ENCODE measurements at places on chromosomes 11 and 22.

DNA sequence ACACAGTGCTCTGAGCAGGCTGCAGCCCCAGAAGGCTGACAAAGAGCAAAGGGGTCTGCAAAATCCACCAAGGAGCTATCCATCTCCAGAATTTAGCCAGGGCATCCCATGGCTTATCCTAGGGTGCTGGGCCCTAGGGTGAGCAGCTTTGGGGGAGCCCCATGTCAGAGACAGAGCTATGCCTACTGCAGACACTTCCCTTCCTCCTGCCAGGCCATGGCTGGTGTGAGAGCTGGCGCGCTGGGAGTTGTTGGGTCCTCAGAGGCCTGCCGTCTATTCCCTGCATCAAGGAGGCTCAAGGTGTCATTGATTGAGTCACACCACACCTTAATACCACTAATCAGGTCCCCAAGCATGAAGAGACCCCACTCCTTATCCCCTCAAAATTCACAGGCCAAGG is 85.3 kb upstream of the TP53I11 start:
- DNase-seq, result no peak

DNA sequence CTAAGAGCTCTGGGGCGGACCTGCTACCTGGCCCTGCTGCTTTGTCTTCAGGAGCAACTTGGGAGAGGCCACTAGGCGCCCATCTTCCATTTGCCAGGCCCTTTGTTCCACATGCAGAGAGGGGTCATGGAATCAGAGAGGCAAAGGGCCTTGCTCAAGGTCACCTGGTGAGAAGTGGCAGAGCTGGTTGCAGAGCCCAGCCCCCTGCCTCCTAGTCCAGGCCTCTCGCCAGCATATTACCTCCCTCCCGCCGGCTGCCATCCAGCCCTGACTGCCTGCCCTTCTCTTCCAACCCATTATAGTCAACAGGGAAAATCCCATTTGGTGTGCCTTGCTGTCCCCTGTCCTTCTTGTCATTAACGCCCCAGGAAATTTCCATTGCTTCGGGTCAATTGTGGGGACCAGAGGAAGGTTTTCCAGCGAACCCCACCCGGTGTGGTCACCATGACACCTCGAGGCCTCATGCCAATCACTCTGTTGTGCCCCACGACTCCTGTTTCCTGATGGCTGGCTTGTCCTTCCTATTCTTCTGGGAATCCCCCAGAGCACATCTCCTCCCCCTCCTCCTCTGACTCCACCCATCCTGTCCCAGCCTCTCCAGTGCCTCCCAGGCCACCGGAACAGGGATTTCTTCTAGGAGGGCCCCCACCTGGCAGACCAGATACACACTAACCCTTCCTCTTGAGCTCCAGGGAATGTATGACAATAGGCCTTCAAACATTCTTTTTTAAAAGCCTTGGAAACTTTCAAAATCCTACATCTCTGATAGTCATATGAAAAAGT is 77.0 kb downstream of the NECTIN1 start:
- peak; percentile 22 for DNase-seq

DNA sequence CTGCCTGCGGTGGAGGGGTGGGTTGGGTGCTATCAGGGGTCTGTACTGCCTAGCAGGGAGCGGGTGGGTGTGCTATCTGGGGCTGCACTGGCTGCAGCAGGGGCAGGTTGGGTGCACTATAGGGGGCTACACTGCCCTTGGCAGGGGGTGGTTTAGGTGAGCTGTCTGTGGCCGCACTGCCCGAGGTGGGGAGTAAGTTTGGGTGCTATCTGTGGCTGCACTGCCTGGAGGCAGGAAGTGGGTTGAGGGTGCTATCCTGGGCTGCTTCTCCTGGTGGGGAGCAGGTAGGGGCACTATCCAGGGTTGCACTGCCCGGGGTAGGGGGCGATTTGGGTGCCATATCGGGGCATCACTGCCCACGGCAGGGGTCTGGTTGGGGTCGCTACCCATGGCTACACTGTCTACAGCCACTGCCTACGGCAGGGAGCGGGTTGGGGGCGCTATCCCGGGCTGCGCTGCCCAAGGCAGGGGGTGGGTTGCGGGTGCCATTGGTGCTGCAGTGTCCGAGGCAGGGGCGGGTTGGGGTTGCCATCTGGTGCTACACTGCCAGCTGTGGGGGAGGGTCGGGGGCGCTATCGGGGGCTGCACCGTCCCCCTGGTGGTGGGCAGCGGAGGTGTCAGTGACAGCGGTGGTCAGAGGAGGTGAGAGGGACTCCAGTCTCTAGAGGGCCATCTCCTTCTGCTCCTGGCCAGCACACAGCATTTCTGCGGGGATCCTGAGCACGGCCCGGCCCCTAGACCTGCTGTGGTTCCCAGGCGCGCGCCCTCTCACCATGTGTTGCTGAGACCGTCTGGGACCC is 1.3 kb upstream of the RFPL2 start:
- DNase-seq, result peak; percentile 68

DNA sequence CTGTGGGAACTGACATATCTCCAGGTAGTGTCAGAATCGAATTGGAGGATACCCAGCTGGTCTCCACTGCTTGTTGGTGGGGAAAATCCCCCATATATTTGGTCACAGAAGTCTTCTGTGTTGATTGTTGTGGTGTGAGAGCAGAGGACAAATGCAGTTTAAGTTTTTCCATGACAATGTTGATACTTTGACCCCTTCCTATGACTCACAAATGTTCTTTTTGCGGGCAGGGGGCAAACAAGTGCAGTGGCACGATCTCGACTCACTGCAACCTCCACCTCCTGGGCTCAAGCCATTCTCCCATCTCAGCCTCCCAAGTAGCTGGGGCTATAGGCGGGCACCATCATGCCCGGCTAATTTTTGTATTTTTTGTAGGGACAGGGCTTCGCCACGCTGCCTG is 7.4 kb upstream of the PATL1 start:
- DNase-seq, result no peak

DNA sequence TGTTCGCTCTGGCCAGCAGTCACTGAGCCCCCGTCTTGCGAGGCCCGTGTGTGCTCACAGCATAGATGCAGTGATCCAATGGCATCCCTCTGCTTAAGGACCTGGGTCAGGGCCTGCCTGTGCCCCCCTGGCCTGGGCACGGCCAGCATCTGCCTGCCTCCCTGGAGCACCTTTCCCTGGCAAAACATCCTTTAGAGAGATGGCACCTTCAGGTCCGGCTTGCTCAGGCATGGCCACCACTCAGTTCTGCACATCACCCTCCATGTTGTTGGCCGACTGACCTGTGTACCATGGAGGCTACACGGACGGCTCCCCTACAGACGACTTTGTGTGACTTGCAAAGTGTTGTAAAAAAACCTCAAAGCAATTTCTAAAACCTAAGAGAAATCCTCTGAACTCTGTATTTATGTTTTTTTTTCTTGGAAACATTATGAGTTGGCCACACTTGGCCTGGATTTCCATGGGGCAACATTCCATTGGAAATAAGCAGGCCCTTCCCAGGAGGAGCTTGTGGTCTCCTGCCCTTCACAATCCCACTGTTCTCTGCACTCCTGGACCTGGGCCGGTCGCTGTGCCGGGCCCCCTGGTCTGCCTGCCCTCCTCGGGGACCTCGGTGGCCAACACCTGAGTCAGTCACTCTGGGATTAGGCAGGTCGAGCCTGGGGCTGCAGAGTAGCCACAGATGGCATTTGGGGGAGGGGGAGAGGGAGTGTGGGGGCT is 592.4 kb downstream of the TBC1D22A start:
- DNase-seq, result no peak

GRCh38 chr22:49333206-49333605 is 494.5 kb downstream of the BRD1 start:
- no peak for DNase-seq

DNA sequence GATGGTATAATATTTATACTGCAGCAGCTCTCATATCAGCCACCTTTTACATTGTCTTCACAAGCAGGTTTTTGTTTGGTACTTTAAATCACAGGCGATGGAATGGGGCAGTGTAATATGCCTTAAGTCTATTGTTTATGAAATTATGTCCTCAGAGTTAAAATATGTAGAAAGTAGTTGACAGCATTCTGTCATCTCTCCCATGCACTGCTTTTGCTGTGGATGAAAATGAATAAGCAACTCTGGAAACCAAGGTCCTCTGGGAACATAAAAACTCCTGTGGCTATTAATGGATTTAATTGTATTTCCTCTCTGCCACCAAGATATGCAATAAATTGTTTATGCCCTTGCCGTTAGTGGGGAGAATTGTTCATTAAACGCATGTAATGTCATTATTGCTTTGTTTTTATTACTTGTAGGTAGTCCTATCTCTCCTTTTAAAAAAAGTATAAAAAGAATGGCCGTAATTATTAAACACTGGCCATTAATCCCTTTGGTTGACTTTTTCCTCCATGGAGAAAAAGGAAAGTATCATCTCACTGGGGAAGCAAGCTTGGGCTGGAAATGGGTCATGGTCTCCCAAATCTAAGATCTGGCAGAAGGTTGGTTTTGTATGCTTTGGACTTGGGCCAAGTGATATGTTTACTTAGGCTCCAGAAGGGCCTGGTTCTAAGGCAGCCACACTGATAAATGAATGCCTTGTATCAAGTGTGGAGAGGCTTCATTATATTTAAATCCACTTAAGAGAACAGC is 13.1 kb downstream of the PACS1 start:
- DNase-seq, result no peak

GRCh38 chr11:8886322-8886721 is 24.7 kb upstream of the AKIP1 start:
- no peak for DNase-seq

GRCh38 chr22:30694640-30695350 is at the start of gene OSBP2:
Gene OSBP2, plus strand, starts transcription at chr22:30694874. Its CDS starts 36 bp downstream, at chr22:30694910.
- DNase-seq, result peak; percentile 56

DNA sequence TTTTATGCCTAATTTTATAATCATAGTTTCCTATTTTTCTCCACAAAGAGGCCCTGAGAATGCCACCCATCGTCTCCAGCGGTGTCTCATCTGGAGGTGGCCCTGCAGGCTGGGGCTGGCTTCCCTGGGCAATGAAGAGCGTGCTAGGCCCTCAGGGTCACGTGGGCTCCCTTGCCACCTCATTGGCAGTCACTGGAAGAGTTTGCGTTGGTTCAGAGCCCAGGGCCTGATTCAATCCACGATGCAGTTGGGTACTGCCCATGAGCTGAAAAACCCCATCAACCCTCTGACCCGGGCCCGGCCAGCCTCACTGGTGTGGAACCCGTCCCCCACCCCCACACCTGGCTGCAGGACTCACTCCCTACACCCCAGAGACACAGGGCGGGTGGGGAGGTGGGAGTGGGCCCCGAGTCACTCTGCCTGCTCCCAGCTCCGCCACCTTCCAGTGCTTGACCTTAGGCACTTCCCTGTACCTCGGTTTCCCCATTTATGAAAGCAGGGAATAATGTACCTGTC is 43.4 kb upstream of the A4GALT start:
- no peak for DNase-seq

DNA sequence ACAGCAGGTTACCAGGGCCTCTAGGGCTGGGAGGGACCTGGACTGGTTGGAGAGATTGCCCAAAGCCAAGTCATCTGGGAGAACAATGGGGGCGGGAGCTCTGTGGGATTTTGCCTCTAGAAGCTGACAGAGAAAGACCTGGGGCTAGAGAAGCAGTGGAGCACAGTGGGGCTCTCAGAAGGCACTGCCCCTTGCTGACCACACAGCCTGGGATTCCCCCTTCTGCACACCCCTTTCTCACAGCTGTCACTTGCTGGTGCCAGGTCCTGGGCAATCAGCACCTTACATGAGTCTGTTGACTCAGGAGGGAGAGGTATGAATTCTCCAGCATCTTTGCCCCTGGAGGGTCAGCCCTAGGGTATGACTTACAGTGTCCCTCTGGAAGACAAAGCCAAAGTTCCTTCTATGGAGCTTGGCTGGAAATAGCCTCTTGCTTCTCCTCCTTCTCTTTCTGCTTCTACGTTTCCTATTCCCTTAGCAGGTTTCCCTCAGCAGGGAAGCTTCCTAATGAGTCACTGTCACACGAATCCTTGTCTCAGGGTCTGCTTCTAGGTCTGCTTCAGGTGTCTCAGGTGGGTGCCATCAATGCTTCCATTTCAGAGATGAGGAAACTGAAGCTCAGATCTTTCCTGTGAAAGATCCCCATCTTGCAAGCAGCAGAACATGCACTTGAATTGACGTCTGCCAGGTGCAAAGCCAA is 27.0 kb downstream of the GDPD5 start:
- DNase-seq, result no peak

DNA sequence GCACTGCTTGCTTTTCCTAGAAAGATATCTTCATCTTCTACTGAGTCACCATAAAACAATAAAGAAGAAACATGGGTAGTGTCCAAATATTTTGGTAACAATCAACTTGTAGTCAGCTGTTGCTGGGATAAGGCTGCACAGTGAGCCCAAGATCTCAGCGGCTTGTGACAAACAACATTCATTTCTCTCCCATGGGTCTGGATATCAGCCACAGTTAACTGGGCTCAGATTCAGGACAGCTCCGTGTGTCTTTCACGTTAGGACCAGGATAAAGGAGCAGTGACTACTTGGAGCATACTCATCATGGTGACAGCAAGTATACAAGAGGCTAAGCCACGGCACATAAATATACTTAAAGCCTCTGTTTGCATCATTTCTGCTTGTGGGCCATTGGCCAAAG is 27.9 kb upstream of the GRK3 start:
- DNase-seq, result no peak

GRCh38 chr11:120759046-120759445 is 247.5 kb downstream of the GRIK4 start:
- no peak for DNase-seq

DNA sequence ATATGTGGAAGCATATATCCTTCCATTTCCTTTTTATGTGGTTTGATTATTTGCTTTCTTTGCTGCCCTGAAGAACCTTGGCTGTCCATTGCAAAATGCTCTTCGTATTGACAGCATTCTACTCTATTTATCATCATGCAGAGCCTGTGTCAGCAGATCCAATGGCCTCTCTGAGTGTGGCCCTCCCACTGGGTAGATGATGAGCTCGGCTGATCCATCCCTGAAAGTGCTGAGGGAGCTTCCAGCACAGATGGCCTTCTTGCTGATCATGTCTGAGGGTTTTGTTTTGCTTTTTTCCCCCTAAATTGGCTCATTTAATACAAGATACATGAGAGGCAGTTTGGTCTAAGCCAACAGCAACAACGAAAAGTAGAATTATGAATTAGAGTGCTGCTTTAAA is 181.0 kb downstream of the GRIA4 start:
- peak; percentile 16 for DNase-seq

- DNase-seq, result no peak
Observed at GRCh38 chr22:39220890-39221850, 23.6 kb downstream of the PDGFB start.

GRCh38 chr22:20086101-20086599 is 6.1 kb downstream of the DGCR8 start:
- DNase-seq, result no peak

DNA sequence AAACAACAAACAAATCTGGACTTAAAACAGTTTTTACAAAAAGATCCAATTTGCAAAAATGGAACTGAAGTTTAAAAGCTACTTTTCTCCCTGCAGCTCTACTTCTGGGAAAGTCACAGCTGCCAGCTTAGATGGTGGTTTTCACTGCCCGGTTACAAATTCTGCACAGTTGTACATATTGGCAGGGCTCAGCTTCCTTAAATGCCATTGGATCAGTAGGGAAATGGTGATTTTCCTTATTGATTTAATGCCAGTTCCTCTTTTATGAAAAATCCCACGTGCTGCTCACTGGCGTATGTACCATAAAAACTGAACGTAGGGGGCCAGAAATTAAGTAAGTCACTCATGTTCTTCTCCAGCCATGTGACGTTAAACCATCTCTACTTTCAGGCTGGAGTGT is 22.8 kb downstream of the GRAP2 start:
- DNase-seq, result no peak

GRCh38 chr11:14093065-14093464 is 130.5 kb downstream of the SPON1 start:
- DNase-seq, result no peak

- no peak for DNase-seq
Observed at GRCh38 chr11:24514219-24514594, 17.4 kb downstream of the LUZP2 start.

- no peak for DNase-seq
Observed at GRCh38 chr11:118914987-118915386, 10.7 kb downstream of the BCL9L start.

GRCh38 chr22:27761665-27762064 is 39.9 kb downstream of the MN1 start:
- DNase-seq, result no peak

All from WTC11 (cell line).